ENCODE measurements at places on chromosomes 2 and 18. TPM values are rescaled to one million over a fixed set of nuclear protein-coding genes. Genes with fewer than 3 reads are reported as not detected.

DNA sequence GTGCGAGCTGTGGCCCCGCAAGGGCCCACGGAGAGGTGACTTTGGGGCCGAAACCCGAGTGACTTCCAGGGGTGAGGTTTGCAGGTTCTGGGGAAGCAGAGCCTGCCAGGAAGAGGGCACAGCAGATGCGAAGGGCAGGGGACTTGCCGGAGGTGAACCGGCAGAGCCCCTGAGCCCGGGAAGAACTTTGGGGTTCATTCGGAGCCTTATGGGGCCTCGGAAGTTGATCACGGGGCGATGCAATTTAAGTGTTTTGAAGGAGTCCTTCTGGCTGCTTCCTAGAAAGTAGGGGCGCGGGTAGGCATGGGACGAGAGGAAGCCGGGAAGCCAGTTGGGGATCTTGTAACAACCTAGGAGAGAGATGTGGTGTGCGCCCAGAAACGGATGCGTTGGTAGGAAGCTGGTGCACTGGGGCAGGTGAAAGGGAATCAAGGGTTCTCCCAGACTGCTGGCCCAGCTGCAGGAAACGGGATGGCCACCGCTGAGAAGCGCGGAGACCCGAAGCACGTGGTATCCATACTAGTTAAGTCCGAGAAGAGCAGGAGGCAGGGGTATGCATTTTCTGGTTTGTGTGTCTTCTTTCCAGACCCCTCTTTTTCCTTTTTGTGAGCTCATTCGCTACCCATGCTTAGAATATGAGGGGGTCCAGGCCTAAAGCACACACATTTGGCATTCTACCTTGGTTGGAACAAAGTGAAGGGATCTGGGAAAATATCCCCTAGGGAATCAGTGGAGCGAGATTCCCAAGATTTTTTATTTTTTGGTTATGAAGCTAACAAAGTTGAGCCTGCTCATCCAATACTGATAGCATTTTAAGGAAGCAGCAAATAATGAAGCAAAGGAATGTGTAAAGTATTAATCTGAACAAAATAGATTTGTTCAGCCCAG is 758 bp downstream of the SCLY start:
- DNase-seq = peak; percentile 47

- DNase-seq = no peak
Observed at GRCh38 chr18:74290794-74291471, 830 bp downstream of the CYB5A start.

DNA sequence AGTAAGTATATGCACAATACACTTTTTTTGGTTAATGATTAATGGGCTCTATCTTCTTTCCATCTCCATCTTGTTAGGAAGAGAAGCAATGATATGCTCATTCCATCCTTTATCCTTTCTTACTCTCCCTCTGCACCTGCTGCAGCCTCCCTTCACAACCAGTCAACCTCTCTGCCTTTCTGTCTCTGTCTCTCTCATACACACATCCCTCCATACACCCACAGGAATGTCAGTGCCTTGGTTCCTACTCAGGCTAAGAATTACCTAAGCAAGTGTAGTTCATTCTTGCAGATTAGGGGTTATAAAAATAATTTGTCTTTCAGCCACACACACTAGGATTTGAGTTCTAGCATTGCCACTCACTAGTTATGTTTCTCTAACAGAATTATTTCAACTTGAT is 45.6 kb downstream of the MAP2 start:
- no peak for DNase-seq

- no peak for DNase-seq
Observed at GRCh38 chr2:81235601-81236000, 931.0 kb upstream of the LRRTM1 start.

DNA sequence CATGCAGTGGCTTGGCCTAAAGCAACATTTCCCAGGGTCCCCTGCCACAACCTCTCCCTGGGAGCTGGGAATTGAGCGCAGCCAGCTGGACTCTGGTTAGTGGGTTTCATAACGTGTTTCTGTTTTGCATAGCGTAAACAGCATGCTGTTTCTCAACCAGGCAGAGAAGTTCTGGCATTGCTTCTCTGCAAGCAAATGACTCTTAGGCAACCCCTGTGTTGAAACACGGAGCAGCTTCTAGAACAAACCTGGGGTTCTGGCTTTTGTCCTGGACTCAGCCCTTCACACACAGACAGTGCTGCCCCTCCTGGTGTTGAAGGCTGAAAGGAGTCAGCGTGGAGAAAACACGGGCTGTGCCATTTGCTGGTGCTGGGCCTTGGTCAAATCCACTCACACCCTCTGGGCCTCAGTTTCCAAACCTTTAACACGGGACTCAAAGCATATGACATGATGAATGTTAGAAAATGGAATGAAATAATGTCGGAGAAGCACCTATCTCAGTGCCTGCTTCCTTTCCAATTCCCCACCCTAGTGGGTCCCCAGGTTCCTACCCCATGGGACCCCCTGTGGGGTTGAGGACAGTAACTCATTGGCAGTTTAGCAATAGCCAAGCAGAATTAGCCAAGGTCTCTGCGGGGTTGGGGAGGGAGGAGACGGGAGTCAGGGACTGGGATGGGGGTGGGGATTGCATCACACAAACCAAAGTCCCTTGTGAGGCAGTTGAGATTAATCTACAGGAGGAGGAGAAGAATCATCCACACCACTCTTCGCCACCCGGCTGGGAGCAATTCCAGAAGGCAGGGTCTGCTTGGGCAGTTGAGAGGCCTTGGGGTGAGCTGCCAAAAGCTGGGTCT is 30.2 kb upstream of the IL1R2 start:
- no peak for DNase-seq

DNA sequence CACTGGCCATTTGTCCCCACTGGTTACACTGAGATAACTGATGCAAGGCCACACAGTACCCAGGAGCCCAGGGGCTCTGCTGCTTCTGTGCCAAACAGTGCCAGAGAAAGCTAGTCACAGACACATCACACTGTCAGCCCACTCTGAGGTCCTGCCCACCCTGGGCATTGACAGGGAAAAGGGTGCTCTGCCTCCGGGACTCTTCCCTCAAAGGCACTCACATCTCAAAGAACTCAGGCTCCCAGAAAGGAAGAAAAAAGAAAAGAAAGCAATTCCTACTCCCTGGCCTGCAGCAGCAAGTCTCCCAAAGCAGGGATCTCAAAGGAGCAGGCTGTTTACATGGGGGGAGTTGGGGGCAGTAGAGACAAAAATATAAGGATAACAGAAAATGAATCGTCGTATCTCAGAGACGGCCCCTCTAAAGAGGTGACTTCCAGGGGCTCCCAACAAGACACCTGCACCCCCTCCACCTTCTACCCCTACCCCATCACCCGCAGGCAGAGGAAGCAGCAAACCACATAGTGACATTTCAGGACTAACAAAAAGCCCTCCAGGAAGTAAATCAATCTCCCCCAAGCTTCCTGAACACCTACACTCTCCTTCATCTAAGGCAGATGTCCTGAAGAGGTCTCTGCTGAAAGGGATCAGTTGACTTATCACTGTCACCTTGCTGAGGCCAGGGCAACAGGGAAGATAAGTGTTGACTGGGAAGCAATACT is 247.6 kb downstream of the TNS1 start:
- no peak for DNase-seq

- peak; percentile 71 for DNase-seq
Observed at GRCh38 chr2:195318440-195319111, 338.4 kb upstream of the SLC39A10 start.

DNA sequence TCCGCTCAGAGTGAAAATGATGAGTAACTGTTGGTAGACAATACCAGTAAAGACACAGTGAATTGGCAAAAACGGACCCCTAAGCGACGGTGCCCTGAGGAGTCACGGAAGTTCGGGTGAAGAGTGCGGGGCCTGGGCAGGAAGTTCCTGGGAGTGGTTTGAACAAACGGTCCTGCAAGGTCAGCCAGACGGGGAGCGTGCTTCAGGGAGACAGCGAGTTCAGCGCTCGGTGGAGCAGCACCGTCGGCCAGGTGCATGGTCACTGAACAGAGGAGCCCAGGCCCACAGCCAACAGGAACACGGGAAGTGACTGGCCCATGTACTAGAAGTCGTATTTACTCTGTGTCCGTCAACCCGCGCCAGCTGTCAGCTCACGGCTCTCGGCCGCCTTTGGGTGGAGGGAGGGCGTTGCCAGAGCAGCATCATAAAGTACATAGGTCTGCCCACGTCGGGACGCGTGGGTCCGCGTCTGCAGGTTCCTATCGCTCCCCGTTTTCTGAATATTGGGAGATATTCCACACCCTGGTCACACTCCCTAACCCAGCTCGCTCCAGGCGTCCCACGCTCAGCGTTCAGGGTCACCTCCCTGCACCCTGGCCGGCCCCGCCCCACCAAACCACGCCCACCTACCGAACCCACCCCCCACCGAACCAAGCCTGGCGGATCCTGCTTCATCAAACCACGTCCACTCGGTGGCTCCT is 75.6 kb upstream of the UXS1 start:
- DNase-seq = peak; percentile 60

- no peak for DNase-seq
Observed at GRCh38 chr18:48113691-48114090, 183.2 kb upstream of the SMAD2 start.

DNA sequence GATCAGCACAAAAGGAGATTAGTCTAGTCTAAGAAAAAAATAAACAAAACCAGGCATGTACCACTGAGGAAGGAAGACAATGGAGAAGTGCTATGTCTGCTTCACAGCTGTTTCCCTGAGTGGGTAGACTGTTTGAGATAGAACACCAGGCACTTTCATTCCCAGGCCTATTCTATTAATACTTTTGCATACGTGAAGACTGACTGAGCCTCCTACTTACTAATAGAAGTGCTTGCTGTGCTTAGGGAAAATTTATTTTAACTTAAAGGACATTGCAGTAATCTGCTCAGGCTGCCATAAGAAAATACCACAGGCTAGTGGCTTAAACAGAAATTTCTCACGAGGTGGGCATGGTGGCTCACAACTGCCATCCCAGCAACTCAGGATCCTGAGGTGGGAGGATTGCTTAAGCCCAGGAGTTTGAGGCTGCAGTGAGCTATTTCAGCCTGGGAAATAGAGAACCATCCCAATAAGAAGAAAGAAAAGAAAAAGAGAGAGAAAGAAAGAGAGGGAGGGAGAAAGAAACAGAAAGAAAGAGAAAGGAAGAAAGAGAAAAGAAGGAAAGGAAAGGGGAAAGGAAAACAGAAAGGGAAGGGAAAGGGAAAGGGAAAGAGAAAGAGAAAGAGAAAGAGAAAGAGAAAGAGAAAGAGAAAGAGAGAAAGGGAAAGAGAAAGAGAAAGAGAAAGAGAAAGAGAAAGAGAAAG is 33.0 kb downstream of the CMPK2 start:
- no peak for DNase-seq

- no peak for DNase-seq
Observed at GRCh38 chr2:100293341-100294161, 28.8 kb downstream of the LONRF2 start.

DNA sequence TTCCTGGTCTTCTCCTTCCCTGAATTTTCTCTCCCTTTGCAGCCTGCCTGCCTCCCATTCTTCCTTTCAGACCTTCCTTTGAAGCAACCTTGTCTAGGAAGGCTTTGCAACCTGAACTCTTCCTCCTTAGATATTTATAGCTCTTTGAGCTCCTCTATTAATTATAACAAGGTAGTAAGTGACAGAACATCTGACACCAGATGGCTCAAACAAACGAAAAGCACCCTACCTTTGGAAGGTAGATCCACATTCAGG is 57.2 kb upstream of the SLC1A4 start:
- DNase-seq = no peak

- no peak for DNase-seq
Observed at GRCh38 chr2:120794716-120795115, 59.0 kb downstream of the GLI2 start.

DNA sequence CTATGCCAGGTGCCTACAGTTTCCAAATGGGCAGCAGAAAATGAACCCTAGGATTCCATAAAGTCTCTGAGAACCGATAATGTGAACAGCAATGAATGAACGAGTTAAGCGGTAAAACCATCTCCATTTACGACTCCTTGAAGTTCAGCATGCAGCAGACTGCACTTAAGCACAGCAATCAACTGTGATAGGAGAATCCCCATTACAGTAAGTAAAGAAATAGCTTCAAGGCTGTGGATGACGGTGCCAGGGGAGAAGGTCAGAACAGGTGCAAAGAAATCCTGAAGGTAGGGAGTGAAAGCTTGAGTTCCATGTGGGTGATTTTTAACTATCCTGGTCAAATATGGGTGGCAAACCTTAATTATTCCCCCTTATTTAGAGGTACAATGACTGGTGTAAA is 444.4 kb downstream of the NCKAP5 start:
- no peak for DNase-seq

DNA sequence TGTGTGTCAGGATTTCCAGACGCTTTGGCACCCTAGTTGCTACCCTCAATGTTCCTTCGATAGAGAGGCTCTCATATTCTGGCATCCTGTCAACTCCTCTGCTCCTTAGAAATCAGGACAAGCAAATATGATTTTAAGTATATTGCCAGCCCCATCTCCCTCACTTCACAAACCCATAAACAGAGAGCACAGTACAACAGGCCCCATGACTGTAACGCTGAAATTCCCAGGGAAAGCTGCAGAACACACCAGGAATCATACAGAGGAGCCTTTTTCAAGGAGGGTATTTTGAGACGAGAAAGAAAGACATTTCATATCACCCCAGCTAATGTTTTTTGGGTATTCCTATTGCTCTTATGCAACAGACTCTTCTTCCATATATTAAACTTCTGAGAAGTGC is 162.9 kb downstream of the NAPG start:
- no peak for DNase-seq

Gene YIPF4
- total RNA-seq = 26.5 TPM

Gene CRYGD
- not detected for total RNA-seq

Gene DOK1
- total RNA-seq = 35.9 TPM

Gene KCNJ13
- not detected for total RNA-seq

Gene TTN
- total RNA-seq = 11.4 TPM

Gene POTEJ
- not detected for total RNA-seq

Gene RAX
- not detected for total RNA-seq

Gene UGT1A1
- not detected for total RNA-seq

Gene PLEKHA3
- total RNA-seq = 22.3 TPM

Gene KYNU
- not detected for total RNA-seq

Gene ASB18
- not detected for total RNA-seq

Measured in activated CD8-positive, alpha-beta T cell treated with anti-CD3 and anti-CD28 coated beads, Interleukin-2, amount 10 ng/mL, durations not matched to agents 7 days and 5 days (primary cell).